ENCODE measurements at places on chromosomes 7 and 10.

GRCh38 chr10:129056734-129057689, 410.0 kb upstream of the MGMT start:
- peak; percentile 6 for DNase-seq

- DNase-seq: no peak
Observed at GRCh38 chr10:9950070-9950469, 1067.6 kb upstream of the CELF2 start.

DNA sequence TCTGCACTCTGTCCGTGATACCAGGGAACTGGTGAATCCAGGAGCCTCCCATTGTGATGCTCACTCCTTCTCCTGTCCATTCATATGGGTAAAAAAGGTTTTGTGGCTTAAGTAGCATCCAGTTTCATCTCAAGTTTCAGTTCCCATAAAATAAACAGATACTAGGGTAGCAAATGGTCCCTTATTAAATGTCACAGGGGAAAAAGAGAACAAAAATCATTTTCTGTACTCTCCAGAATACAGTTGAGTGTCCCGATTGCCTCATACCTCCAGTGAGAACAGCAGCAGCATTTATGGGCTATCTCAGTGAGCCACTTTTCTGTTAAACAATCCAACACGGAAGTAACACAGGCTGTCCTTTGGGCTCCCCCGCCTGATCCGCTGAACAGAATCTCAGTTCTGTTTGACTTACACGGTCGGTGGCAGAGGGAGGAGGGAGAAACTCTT, 179.6 kb downstream of the CELF2 start:
- no peak for DNase-seq

DNA sequence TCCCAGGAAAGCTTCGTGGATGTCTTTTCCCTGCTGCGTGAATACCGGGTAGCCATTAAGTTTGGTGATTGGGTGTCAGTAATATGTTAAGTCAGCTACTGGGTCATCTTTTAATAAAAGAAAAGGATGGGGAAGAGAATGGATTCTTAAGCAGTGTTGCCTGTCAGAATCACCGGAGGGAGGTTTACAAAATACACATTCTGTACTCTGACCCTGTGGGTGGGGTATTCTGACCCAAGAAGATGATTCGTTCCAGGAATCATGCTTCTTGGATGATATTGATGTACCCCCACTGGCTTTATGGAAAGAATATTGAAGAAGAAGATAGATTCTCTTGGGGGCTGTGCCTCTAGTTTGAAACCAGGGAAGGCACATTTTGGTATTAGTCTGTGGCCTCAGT, 18.3 kb downstream of the SGPL1 start:
- no peak for DNase-seq

GRCh38 chr7:103598326-103598905, 152.4 kb upstream of the SLC26A5 start:
- DNase-seq: no peak

DNA sequence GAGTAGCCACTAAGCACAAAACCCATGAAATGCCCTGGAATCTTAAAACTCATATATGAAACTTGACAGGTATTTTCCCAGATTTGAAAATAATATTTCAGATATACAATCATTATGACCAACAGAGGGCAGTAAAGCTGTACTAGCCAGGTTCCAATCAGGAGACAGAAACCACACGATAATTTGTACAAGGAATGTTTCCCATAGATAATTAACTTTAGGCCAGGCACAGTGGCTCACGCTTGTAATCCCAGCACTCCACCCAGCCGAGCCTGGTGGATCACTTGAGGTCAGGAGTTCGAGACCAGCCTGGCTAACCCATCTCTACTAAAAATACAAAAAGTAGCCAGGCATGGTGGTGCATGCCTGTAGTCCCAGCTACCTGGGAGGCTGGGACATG, 31.0 kb upstream of the NUB1 start:
- DNase-seq: no peak

- DNase-seq: no peak
Observed at GRCh38 chr7:111043561-111043960, 47.4 kb upstream of the LRRN3 start.

DNA sequence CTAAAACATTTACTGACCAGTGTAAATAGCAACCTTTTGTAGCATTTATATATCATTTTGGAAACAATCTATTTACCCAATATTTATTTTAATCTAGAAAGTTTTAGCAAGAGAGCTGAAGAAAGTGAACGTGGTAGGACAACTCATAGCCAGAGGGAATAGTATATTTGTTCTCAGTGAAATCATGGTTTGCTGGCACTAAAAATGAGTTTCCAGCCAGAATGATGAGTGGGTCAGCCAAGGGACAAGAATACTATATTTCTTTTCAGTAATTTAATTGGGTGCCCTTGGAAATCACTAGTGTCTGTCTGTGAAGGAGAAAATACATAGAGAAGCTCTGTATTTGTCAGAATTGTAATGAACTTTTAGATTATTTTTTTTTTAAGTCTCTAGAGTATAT, 74.9 kb downstream of the MINPP1 start:
- no peak for DNase-seq

GRCh38 chr10:43939389-43939938, 290.8 kb upstream of the ZNF32 start:
- DNase-seq: no peak

DNA sequence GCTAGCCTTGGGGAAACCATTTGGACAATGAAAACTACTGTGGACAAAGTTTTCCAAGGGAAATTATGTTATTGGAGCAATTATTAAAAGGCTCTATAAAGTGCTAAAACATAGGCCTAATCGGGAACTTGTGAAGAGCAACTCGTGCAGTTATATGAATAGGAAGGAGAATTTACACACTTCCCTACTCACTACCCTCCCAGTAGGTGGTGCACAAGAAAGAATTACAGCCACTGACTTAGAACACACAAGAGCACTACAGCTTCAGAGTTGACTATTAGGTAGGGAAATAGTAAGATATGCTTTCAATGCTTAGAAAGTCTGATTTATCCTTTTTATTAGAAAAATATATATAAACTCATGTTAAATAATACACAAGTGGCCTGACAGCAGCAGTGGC, 47.2 kb downstream of the GSAP start:
- DNase-seq: no peak

DNA sequence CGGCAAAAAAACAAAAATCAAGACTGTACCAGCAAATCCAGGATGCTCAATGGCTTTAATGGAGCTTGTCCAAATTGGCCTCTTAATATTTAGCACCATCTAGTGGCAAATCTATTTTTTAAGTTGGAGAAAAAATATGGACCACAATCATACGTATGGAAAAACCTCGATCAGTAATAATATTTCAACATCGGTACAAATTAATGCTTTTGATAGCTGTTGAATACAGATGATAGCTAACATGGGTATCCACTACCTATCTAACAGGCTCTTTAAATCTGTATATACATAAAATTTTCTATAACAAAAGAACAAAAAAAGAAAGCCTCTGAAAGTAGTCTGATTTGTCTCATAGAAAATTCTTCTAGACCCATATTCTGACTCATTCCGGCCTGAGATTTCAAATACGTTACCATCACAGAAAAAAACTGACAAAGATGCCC, 29.2 kb downstream of the COA1 start:
- peak; percentile 65 for DNase-seq

DNA sequence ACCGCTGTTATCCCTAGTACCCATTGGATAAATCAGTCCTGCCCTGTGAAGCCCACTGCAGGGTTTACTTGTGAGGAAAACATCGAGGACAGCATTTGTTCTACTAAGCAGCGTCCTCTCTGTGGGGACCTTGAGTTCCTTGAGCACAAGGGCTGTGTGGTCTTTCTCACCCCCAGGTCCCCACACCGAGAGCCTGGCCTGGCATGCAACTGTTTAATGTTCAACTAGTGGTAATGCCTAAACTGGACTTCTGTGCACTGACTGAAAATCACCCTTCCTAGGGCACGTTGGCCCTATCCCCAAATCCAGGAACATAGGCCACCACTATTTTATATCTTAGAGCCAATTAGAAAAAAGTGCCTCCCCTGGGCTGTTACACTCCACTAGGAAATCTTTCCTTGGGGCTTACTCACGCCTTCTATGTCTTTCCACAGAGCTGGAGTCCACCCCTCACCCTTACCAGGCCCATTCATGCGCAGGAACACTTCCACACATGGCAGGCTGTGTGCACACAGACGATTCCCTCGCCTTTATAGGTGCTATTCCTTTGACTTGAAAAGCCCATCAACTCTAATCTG, 1.7 kb upstream of the TMEM213 start:
- DNase-seq: no peak

DNA sequence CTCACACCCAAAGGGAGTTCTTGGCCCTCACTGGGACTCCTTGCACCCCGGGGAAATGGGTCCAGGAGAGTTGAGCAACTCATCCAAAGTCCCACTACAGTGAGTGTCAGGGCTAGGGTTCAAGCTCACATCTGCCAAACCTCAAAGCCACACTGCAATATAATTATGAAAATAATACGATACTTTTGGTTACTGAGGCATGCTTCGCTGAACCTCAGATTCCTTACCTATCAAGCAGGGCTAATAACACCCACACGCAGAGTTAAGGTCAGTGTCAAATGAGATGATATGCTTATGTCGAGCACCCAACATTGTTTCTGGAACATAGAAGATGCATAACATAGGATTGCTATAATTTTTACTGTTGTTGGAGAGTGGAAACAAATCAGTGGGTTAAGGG, 58.2 kb downstream of the BPGM start:
- DNase-seq: no peak
